Spinal cord (tissue), 10 donors: ENCODE measurements at places on chromosomes 7 and 10. TPM values are rescaled to one million over a fixed set of nuclear protein-coding genes. Genes with fewer than 3 reads are reported as not detected.
A peak's percentile ranks its signal among the peaks of the same experiment; 100 is the strongest.

GRCh38 chr10:22837771-22838170, 90.1 kb upstream of the ARMC3 start:
- no peak overlapping the region for H3K27ac ChIP-seq
- H3K36me3 ChIP-seq: no peaks in the 10 kb centered on the region
- H3K4me3 ChIP-seq: no peak overlapping the region
- DNase-seq: no peak

MKI67 gene
- total RNA-seq: 22.4 TPM

- H3K27ac ChIP-seq: peak overlapping the region; percentile 36
- peak overlapping the region; percentile 50 for H3K4me3 ChIP-seq
- no peaks in the 10 kb centered on the region for H3K36me3 ChIP-seq
Observed at GRCh38 chr10:34816501-34817002, 1.5 kb upstream of the PARD3 start.

PVRIG gene
- total RNA-seq: not detected

GRCh38 chr10:12474727-12475412, 125.5 kb downstream of the CAMK1D start:
- no peaks in the 10 kb centered on the region for H3K36me3 ChIP-seq
- H3K4me3 ChIP-seq: no peak overlapping the region
- no peak overlapping the region for H3K27ac ChIP-seq
- no peak for DNase-seq
- H3K27me3 ChIP-seq: no peaks in the 10 kb centered on the region

SMARCD3 gene
- total RNA-seq: 119 TPM

GRCh38 chr7:33841705-33842129, 63.6 kb upstream of the BMPER start:
- no peak for DNase-seq
- H3K27ac ChIP-seq: no peak overlapping the region
- no peak overlapping the region for H3K4me3 ChIP-seq
- H3K27me3 ChIP-seq: no peaks in the 10 kb centered on the region
- no peaks in the 10 kb centered on the region for H3K36me3 ChIP-seq

DNA sequence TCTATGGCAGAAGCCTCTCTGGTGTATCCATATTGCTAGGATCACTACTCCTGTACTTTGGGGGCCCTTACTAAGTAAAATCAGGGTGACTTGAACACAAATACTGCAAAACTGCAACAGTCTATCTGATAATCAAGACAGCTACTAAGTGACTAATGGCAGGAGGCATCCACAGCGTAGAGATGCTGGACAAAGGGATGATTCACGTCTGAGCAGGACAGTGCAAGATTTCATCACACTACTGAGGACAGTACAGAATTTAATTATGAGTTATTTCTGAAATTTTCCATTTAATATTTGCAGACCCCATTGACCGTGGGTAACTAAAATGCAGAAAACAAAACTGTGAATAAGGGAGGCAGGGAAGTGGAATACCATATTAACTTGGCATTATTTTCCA, 10.4 kb downstream of the CUL2 start:
- H3K36me3 ChIP-seq: no peaks in the 10 kb centered on the region
- no peak overlapping the region for H3K4me3 ChIP-seq
- DNase-seq: no peak
- H3K4me1 ChIP-seq: no peaks in the 10 kb centered on the region

DNA sequence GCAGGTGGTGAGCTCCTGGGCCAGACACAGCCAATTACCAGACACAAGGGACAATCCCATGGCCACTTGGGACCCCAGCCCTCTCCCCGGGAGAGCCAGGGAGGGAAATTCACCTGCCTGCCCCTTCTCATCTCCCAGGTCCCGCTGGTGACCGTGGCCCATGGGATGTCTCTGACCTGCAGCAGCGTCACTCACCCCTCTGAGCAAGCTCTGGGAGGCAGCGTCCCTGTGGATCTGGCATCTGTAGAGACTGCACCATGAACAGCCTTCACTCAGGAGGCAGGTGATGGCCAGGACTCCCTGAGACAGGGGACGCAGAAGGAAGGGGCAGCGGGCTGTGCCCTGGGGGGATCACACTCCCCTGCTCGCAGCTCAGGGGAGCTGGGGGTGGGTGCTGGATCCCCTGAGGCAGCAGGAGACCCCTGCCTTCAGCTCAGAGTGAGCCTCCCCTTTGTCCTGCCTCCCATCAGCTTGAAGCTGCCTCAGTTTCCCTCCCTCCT, 90.8 kb downstream of the FOXL3 start:
- no peak overlapping the region for H3K4me3 ChIP-seq
- H3K4me1 ChIP-seq: peaks cover 30% of the 10 kb centered on the region
- DNase-seq: no peak
- H3K27ac ChIP-seq: no peak overlapping the region

ABCC2 gene
- total RNA-seq: 0.50 TPM

DNA sequence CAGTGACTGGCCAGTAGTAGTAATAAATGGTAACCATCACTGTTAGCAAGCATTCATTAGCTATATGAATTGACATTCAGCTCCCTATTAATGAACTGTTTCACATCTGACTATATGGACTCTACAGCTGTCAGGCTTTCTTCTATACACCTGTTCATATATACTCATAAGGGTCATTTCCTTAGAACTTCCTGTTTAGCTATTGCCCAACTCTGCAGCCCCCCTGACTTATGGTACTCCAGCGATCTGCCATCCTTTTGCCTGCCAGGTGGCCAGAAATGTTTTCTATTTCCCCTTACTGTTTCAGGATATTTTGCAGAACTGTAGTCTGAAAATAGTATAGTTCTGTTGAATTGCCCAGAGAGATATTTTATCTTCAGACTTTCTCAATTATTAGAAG, 56.6 kb downstream of the TASOR2 start:
- no peak for DNase-seq
- no peaks in the 10 kb centered on the region for H3K27me3 ChIP-seq
- no peak overlapping the region for H3K27ac ChIP-seq
- H3K4me3 ChIP-seq: no peak overlapping the region

- no peak for DNase-seq
- H3K27me3 ChIP-seq: no peaks in the 10 kb centered on the region
- peaks cover 25% of the 10 kb centered on the region for H3K4me1 ChIP-seq
- H3K36me3 ChIP-seq: no peaks in the 10 kb centered on the region
Observed at GRCh38 chr7:30471205-30471604, 7.4 kb downstream of the NOD1 start.

SORBS1 gene
- 129 TPM for total RNA-seq

CPA2 gene
- total RNA-seq: not detected

DNA sequence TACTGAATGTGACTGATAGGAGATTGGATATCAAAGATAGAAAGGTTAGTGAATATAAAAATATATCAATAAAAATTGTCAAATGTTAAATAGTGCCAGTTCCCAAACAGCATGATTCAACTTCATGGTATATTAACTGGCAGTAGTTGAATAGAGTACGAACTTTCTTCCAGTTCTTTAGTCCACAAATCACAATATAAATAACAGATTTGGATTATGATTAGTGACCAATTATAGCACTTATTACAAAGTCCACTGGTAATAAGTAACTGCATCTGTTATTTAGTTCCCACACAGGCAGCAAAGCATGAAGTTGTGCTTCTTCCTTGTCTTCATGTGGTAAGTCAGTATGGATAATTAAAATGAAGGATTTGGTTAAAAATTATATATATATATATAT, 243.0 kb upstream of the VWC2 start:
- no peak overlapping the region for H3K27ac ChIP-seq
- no peak for DNase-seq
- H3K36me3 ChIP-seq: no peaks in the 10 kb centered on the region
- H3K4me1 ChIP-seq: no peaks in the 10 kb centered on the region
- H3K4me3 ChIP-seq: no peak overlapping the region
- H3K27me3 ChIP-seq: no peaks in the 10 kb centered on the region

GRCh38 chr7:156943091-156944041, 6.1 kb upstream of the NOM1 start:
- H3K27ac ChIP-seq: no peak overlapping the region
- H3K4me3 ChIP-seq: no peak overlapping the region
- no peak for DNase-seq
- H3K27me3 ChIP-seq: peaks cover 24% of the 10 kb centered on the region

KIAA1549 gene
- 11.1 TPM for total RNA-seq

GRCh38 chr7:82294382-82294784, 149.2 kb downstream of the CACNA2D1 start:
- H3K36me3 ChIP-seq: no peaks in the 10 kb centered on the region
- DNase-seq: no peak
- H3K27me3 ChIP-seq: no peaks in the 10 kb centered on the region
- H3K4me1 ChIP-seq: no peaks in the 10 kb centered on the region

DNA sequence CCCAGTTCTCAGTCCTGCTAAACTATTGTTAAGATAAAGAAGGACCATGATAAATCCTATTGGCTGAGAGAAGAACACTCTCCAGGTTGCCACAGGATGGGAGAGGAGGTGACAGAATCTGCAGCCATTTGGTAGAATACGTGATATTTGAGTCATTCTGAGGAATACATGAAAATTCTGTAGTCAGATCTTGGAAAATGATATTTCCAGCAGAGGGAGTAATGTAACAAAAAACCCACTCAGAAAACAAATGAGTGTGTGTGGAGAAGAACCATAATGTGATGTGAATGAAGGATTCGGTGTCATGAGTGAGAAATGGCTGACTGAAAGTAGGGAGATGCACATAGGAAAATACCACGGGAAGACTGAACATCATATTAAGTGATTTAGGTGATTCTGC, 128.5 kb upstream of the PFKP start:
- no peaks in the 10 kb centered on the region for H3K36me3 ChIP-seq
- H3K4me3 ChIP-seq: no peak overlapping the region
- peaks cover 4% of the 10 kb centered on the region for H3K4me1 ChIP-seq
- peaks cover 2% of the 10 kb centered on the region for H3K27me3 ChIP-seq
- peak; percentile 29 for DNase-seq

DNA sequence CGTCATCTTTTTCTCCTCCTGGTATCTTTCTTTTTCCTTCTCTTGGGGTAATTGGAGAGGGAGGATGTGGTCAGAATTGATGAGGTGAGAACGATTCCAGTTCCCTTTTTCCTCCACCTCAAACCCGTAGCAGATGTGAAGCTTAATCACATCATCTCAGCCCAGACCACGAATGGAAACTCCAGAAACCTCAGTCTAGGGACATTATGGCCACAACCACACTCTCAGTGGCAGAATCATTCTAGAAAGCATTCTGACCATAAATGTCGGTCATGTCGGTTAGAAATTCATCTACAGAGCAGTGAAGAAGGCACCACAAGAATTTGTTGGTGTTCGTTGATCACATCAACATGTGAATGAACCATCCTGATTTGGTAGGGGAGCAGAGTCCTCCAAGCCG, 78.7 kb downstream of the GATA3 start:
- DNase-seq: no peak
- no peaks in the 10 kb centered on the region for H3K27me3 ChIP-seq
- H3K27ac ChIP-seq: no peak overlapping the region
- no peak overlapping the region for H3K4me3 ChIP-seq

STEAP4 gene
- total RNA-seq: 3.7 TPM

GRCh38 chr10:19974138-19974537, 157.9 kb downstream of the PLXDC2 start:
- DNase-seq: no peak
- no peak overlapping the region for H3K4me3 ChIP-seq
- H3K27ac ChIP-seq: no peak overlapping the region
- H3K36me3 ChIP-seq: no peaks in the 10 kb centered on the region
- no peaks in the 10 kb centered on the region for H3K27me3 ChIP-seq

LRRD1 gene
- 0.39 TPM for total RNA-seq

DNA sequence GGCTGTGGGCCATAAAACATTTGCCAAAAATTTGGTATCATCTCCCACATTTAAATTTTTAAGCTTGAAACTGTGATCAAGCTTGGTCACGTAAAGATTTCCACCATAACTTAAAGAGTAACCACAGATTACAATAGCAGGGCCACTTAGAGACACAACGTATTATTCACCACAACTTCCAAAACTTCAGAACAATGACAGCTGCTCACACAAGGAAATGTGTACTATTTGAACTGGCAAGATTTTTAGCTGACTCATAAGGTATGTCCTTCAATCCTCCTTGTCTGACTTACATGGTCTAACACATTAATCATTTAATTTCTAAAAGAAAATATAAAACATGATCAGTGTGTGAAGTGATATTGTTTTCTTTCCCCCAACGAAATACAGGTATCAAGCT, 234.5 kb downstream of the PARD3 start:
- DNase-seq: no peak
- H3K4me1 ChIP-seq: peaks cover 5% of the 10 kb centered on the region
- H3K36me3 ChIP-seq: no peaks in the 10 kb centered on the region
- H3K4me3 ChIP-seq: no peak overlapping the region

DNA sequence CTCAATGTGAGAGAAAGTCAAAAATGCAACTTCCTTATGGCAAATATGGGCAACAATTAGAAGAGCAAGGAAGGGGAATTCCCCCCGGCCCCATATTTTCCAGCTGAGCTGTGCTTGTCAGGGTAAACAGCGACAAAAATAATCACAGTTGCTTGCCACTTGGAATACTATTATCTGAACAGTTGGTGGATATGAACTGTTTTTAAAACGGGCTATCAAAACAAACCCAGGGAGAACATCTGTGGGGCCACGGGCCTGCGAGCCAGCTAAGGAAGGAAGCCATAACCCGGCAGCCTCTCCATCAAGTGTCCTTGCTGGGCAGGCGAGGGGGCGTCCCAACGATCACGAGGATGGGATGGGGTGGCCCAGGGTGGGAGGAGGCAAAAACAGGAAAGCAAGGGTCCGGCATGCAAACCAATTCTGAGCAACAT, 228.4 kb downstream of the ARHGAP12 start:
- no peak for DNase-seq
- H3K4me1 ChIP-seq: peaks cover 51% of the 10 kb centered on the region
- H3K27ac ChIP-seq: peak overlapping the region; percentile 79
- H3K4me3 ChIP-seq: no peak overlapping the region

GRCh38 chr7:81331061-81332018, 412.5 kb upstream of the SEMA3C start:
- H3K27ac ChIP-seq: no peak overlapping the region
- H3K4me3 ChIP-seq: no peak overlapping the region
- H3K36me3 ChIP-seq: no peaks in the 10 kb centered on the region
- DNase-seq: no peak
- H3K4me1 ChIP-seq: no peaks in the 10 kb centered on the region

GRCh38 chr10:110076559-110077318, 69.0 kb downstream of the ADD3 start:
- no peaks in the 10 kb centered on the region for H3K27me3 ChIP-seq
- no peaks in the 10 kb centered on the region for H3K36me3 ChIP-seq
- no peak overlapping the region for H3K4me3 ChIP-seq
- DNase-seq: no peak
- H3K4me1 ChIP-seq: no peaks in the 10 kb centered on the region
- H3K27ac ChIP-seq: peak overlapping the region; percentile 83

DNA sequence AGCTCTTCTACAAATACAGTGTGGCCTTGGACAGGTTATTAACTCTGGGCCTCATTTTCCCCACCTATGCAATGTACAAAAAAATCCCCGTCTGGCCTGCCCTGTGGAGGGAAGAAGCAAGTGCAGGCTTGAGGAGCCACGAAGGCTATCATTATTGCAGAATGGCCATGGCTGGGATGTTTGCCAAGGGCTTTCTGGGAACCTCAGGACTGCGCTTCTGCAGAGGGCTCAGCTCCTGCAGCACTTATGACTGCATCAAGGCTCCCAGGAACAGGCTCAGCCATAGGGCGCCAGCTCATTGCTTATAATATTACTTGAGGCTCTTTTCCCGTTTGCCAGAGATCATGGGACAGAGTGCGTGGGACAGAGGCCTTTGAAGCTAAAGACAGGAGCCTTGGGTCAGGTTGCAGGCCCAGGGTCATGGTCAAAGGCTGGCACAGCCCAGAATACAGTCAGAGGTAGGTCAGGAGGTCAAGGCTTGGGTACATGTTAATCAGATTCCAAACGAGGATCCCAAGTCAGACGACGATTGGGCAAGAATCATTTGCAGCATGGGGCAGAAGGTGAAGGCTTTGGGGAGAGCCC, 20.6 kb upstream of the C10orf105 start:
- H3K27me3 ChIP-seq: no peaks in the 10 kb centered on the region
- H3K4me1 ChIP-seq: peaks cover 18% of the 10 kb centered on the region
- DNase-seq: no peak
- no peak overlapping the region for H3K27ac ChIP-seq

C10orf62 gene
- 0.50 TPM for total RNA-seq
